ENCODE measurements at places on chromosomes 7 and 10.
A peak's percentile ranks its signal among the peaks of the same experiment; 100 is the strongest.

DNA sequence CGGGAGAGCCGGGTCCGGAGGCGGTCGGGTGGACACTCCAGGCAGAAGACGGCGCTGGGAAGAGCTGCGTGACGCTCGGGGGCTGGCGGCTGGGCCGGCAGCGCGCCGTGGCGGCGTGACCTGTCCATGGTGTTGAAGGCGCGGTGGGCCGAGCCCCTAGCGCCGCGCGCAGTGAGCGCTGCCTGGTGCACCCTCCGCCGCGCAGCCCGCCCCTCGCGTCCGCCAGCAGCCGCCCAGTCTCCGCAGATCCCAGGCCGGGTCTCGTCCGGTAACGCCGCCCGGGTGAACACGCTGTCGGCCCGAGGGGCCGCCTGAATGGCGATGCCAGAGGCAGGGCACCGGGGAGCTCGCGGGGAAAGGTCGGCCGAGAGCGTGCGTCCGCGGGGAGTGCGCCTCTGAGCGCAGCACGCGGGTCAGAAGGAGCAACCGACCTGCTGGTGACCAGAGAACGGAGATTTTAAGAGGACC lies 657 bp upstream of the TMEM178B start:
- DNase-seq = peak; percentile 4

DNA sequence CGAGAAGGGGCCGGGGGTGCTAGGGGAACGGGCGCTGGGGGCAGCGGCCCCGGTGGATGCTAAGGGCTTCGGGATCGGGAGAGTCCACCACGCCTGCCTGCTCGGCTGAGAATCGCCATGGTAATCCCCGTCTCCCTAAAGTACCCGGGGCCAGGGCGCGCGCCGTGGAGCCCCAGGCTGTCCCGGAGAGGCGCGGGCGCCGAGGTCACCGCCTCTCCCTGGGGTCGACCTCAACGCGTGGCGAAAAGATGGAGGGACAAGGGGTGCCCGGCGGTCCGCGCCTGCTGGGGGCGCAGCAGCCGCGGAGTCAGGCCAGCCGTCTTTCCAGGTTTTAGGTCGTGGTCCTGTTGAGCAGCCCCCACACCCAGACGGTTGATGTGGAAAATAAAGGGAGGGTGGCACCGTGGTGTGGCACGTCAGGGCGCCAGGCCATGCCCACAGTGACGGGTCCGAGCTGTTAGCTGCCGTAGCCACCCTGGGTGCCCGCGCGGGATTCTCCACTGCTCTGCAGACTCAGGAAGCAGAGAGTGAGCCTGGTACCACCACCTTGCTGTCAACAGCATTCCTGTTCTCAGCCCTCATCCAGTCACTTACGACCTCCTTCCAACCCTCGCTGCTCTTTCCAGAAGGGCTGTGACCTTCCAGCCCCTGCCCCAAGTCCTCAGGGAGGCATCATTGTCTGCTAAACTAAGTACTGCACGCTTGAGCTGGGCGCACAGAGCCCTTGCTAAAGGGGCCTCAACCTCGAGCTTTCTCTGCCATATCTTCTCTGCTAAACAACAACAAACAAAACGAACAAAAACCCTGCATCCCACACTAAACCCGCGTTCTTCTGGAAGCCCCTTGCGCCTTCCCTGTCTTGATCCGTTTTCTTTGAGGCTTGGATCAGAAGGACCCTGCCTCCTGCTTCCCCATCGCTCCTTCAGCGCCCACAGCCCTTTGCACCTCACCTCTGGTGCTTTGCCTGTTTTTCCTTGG lies 666 bp downstream of the SMKR1 start:
- no peak for DNase-seq

DNA sequence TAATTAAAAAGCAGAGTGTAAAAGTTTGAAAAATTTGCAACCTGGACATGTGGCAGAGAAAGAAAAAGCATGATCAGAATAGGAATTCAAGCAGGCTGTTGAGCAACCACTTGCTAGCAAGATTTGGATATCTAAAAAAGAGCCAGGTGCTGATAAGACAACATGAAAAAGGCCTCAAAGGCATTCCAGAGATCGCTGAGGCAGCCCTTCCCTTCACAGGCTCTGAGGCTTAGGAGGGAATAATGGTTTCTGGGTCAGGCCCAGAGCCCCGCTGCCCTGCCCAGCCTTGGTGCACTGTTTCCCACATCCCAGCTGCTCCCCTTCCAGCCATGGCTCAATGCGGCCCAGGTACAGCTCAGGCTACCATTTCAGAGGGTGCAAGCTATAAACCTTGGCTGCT lies 64.1 kb upstream of the EEPD1 start:
- no peak for DNase-seq

DNA sequence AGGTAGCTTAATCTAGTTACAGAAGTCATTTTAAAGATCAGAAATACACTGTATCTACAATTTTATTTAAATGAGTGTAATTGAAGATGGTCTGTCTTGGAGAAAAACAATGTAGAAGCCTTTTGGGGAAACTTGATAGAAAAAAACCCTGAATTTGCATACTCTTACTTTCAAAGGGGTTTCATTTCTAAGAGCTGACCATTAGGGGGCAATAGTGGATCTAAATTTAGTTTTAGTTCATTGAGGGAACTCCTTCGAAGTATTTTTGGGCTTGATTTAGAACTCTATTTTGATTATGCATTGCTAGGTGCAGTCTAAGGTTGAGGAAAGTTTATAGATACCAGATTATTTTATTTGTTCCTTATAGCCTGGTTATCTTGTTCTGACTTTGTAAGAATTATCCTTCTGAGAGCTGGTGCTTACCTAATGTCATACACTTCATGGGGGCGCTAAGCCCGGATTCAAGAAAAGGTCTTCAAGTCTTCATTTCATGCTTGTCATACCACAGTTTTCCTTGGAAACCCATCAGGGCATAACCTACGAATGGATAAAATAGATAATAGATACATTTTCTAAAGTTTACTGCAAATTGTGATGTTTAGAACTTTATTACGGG lies 69.1 kb upstream of the MXI1 start:
- DNase-seq = peak; percentile 66

- no peak for DNase-seq
Measured at GRCh38 chr10:89645742-89646172, 715 bp upstream of the PANK1 start.

DNA sequence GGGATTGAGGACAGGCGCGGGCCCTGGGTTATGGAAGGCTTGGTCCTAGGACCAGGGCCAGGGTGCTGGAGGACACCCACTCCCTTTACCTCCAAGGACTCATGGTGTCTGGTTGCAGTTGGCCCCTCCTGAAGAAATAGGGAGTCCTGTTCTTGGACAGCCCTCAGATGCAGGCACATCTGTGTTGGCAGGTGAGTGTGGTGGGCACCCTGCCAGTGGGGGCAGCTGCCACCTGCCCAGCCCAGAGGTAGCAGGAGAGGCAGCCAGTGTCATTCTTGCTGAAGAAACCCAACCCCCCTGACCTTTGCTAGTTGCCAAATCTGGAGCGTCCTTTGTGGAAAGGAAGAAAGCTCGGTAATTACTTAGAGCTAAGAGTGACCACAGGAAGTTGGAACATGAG lies 8.3 kb downstream of the GALNT17 start:
- no peak for DNase-seq

DNA sequence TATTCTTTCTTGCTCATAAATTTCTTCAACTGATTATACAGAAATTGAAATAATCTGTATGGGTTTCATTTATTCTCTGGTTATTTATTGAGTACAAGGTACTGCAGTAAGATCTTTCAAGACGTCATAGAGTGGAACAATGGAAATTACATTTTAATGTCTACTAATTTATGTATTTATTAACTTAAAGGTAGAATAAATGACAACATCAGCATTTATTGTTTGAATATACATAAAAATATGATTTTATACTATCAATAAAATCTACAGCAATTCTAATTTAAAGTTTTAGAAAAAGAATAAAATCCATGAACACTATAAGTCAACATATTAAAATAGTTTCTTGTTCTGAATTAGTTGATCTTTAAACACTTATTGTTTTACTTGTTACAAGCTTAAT lies 158.5 kb downstream of the AGMO start:
- DNase-seq = no peak

DNA sequence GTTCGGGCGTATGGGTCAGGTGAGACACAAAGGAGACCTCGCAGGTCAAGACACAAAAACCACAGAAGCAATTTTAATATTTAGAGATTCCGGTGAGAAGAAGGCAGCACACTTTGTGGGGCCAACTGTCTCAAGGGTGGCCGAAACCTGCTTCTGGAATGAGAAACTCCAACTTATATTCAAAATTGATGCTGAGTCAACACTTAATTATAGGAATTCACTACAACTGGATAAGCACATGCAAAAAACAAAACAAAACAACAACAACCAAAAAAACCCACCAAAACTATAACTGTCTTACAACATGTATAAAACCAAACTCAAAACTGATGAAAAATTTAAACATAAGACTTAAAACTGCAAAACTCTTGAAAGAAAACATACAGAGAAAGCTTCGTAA lies 593.3 kb downstream of the POM121L12 start:
- no peak for DNase-seq

- no peak for DNase-seq
Measured at GRCh38 chr10:131875501-131875900, 25.3 kb upstream of the PPP2R2D start.

- DNase-seq = peak; percentile 95
Measured at GRCh38 chr10:44195112-44196007, 189.5 kb downstream of the CXCL12 start.

All from fibroblast of upper back skin (primary cell).